Fibroblast of the aortic adventitia (primary cell): ENCODE measurements at places on chromosomes 7 and 10. TPM values are rescaled to one million over a fixed set of nuclear protein-coding genes. Genes with fewer than 3 reads are reported as not detected.

DNA sequence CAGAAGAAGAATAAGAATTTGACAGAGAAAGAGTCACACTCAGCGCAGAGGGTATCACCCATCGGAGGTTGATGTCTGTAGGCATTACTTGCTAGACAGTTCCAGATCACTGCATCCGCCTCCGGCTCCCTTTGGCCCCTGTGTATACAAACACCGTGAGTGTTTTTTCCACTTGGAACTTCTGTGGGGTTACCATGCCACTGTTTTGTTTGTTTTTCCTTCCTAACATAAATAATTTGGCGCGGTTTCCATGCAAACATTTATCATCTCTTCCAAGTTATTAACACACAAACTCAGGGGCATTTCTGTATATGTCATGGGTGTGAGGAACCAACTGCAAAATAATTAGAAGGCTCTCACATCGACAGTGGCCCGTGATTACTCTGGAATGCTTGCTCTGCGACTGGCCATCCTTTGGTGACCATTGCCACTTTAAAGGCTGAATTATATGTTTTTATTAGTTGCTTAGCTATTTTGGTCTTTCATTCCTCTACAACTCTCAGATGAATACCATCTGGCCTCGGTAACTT, 612.2 kb upstream of the MKI67 start:
- no peak for DNase-seq

The ARF5 gene
- 43.6 and 105 TPM in 2 replicates for total RNA-seq

DNA sequence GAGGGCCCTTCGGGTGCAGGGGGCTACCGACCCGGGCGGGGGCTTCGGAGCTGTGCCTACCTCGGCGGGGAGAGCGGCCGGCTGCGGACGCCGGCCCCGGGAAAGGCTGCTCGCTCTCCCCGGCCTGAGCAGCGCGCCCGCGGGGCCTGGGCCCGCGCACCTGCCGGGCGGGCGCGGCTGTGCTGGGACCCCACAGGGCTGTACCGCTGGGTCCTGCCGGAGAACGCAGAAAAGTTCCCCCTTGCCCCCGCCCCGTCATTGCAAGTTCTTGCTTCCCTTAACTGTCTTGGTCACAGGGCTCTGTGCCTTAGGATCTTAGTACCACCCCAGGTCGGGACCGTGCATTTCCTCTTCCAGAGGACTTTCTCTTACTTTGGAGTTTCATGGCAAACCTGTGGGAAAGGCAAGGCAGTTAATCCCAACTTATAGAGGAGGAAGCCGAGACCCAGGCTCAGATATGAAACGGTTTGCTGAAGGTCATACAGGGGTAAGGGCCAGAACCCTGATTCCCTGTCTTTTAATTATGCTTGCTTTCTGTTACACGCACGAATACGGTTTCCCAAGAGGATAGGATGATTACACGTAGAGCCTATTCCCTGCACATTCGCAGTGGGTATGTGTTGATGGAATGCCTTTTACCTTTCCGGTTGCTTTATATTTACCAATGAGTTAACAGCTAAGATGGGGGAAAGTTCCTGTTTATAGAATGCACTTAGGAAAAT, 652 bp downstream of the PCGF5 start:
- peak; percentile 36 for DNase-seq

DNA sequence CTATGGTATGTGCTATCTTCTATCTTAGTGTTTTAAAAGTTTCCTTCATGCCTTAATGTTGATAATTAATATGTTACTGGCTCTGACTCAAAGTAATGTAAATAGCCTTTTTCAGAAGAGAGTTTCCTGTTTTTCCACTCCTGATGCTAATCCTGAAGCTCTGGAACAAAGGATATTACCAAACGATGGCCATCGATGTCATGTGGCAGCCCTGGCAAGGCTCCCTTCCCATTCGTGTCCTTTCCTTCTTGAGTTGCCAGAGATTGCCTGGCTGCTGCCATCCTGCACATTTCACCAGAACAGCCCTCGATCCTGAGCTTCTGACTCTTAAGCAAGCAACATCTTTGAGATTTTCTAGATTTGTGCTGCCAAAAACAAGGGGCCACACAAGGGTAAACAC, 46.0 kb downstream of the RNF133 start:
- no peak for DNase-seq

DNA sequence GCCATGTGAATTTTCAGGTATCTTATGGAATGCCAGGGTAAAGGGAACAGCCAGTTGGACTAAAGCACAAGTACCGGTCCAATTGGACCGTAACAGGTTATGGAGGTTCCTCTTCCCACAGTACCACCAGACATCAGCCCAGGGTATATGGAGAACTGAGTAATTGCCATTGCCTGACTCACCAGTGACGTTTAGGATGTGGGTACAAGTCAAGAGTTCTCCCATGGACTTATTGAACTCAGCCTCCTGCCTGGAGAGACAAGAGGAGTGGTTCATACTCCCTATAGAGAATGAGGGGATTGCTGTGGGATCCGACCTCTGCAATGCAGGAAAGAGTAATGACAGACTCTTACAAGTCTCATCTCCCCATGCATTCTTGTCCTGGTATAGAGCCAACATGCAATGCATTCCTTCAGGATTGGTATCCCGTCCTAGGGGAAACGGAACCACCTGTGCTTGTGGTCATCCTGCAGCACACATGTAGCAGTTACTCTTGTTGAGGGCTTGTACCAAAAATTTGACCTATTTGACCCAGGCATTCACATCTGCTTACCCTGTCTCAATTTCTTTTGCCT, 30.7 kb upstream of the ELOVL3 start:
- DNase-seq, result no peak

DNA sequence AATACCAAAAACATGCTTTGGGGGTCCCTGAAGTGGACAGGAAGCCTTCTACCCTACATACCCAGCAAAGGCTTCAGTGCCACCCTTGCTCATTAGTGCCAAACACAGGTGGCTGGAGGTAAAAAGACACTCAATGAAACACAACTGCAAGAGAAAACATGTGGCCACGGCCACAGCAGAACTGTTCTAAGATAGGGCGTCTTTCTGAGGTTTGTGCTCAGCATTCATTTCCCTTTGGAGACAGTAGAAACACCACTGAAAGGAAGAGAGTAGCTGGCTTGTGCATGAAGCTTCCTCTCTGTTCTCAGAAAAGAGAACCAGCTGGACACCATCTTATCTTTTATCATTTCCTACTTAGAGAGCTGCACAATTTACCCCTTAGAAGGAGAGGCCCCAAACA, 143.0 kb downstream of the PLXNA4 start:
- no peak for DNase-seq

The OR2A7 gene
- 0.81 and 0.98 TPM in 2 replicates for total RNA-seq
